ENCODE measurements at places on chromosomes 7 and 10. TPM values are rescaled to one million over a fixed set of nuclear protein-coding genes. Genes with fewer than 3 reads are reported as not detected.

The ZCWPW1 gene
- 2.6 TPM for total RNA-seq

The ADIRF gene
- 936 TPM for total RNA-seq

The MEIG1 gene
- 0.25 TPM for total RNA-seq

The PNLIPRP1 gene
- not detected for total RNA-seq

The ECHS1 gene
- total RNA-seq: 65.6 TPM

The GPR146 gene
- total RNA-seq: 0.79 TPM

The TMEM270 gene
- not detected for total RNA-seq

The TFPI2 gene
- 338 TPM for total RNA-seq

The TMEM236 gene
- total RNA-seq: 0.06 TPM

The MRLN gene
- total RNA-seq: not detected

The TLX1 gene
- total RNA-seq: not detected

The VKORC1L1 gene
- 13.0 TPM for total RNA-seq

The TMEM139 gene
- not detected for total RNA-seq

Data from aortic smooth muscle cell (primary cell).